ENCODE measurements at places on chromosomes 1 and 21.
A peak's percentile ranks its signal among the peaks of the same experiment; 100 is the strongest.

- no peak for DNase-seq
Observed at GRCh38 chr1:39106801-39107327, 80.7 kb downstream of the NDUFS5 start.

DNA sequence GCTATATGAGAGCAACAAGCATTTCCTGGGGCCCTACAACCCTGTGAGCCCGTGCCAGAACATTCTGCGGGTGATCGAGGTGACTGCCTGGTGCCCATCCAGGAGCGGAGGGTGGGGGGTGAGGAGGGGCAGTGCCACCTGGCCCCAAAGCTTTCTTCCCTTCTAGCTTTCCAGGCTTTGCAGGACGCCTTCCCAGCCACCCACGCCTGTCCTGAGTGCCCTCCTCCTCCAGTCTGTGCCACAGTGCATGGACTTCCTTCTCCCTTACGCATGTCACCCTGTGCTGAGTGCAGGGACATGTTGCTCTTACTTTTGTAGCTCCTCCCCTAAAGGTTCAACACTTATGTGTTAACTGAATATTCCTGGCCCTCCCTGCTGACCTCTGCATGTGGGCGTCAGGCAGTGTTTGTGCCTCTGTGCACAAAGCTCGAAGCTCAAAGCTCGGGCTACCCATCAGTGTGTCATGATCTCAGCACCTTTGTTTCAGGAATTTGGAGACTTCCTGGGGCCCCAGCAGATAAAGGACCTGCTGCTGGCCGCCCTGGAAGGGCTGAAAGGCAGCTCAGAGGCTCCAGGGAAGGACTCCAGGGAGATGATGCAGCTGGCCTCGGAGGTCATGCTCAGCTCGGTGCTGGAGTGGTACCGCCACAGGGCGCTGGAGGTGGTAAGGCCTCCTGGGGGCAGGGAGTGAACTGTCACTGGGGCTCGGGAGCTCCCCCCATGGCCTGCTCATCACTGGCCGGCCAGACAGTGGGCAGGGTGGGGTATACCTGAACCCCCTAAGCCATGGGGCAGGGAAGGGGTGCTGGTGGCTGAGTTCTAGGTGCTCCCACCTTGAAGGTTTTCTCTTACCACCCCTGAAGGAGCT is 36.7 kb upstream of the TTC4 start:
- DNase-seq = no peak

GRCh38 chr1:93638981-93639380 is 42.7 kb downstream of the BCAR3 start:
- DNase-seq = no peak

GRCh38 chr1:103337779-103338178 is 187.7 kb upstream of the RNPC3 start:
- DNase-seq = no peak

GRCh38 chr1:204944662-204945061 is 74.0 kb downstream of the NFASC start:
- DNase-seq = no peak

GRCh38 chr1:53627666-53628065 is 111.3 kb downstream of the GLIS1 start:
- DNase-seq = no peak

DNA sequence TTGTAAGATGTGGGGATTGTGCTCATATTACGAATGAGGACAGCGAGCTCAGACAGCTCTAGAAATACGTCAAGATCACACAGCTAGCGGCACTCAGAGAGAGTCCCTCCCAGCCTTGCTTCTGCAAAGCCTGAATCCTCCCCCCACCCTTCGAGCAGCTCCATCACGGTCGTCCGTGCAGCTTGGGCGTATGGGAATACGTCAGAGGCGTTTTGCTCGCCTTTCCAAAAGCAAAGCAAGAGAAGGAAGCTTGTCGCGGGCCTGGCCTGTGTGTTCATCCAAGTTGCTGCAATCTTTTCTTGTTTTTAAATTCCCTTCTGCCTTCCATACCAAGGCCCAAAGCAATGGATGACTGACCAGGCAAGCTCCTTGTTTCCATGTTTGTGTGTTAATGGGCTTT is 125.5 kb upstream of the IRF2BP2 start:
- no peak for DNase-seq

- DNase-seq = no peak
Observed at GRCh38 chr1:44524655-44525500, 119.8 kb downstream of the RNF220 start.

DNA sequence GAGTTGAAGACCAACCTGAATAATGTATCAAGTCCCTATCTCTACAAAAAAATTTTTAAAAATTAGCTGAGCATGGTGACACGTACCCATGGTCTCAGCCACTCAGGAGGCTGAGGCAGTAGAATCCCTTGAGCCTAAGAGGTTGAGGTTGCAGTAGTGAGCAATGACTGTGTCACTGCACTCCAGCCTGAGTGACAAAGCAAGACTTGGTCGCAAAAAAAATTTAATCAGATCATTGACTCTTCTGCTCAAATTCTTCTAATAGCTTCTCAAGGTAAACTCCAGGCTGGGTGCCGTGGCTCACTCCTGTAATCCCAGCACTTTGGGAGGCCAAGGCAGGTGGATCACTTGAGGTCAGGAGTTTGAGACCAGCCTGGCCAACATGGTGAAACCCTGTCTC is 85.9 kb upstream of the PUM1 start:
- DNase-seq = no peak

DNA sequence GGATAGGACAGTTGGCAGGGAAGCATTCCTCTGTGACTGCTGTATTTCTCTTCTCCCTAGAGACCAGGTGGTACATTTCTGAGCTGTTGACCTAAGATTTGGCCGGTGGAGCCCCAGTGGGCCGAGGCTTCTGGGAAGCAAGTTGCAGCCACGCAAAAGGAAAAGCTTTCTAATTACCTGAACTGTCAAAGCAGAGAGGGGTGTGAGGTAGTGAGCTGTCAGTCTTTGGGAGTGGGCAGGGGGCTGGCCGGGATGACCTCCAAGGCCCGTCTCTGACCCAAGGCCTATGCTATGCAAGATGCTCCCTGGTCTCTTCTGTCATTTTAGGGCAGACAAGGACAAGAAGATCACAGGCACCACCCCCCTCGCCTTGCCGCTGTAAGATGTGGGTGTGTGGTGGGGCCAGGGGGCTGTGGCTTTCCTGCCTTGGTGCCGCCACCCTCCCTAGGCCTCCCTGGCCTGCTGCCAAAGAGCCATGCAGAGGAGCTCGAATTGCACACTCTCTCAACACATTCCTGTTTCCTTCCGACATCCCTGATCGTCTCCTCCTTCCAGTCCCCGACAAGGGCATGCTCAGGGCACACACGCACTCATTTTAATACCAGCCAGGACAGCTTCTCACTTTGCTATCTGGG is 7.7 kb downstream of the PADI1 start:
- peak; percentile 58 for DNase-seq

GRCh38 chr1:183537405-183537804 is 52.9 kb downstream of the NCF2 start:
- no peak for DNase-seq

DNA sequence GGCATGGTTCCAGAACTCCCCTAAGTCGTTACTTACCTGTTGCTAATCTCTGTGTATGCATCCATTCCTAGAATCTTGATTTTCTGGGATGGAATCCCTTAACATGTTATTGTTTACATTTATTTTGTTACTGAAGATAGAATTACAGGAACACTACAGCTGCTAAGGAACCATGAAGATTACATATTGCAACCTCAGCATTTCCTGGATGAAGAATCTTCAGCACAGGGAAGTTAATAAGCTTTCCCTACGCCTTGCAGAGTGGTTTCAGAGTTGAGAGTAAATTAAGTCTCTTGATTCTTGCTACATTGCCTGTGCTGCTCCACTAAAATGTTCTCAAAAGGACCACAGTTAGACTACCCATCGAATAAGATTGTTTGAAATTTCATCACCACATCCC is 31.4 kb upstream of the GBP6 start:
- DNase-seq = no peak

DNA sequence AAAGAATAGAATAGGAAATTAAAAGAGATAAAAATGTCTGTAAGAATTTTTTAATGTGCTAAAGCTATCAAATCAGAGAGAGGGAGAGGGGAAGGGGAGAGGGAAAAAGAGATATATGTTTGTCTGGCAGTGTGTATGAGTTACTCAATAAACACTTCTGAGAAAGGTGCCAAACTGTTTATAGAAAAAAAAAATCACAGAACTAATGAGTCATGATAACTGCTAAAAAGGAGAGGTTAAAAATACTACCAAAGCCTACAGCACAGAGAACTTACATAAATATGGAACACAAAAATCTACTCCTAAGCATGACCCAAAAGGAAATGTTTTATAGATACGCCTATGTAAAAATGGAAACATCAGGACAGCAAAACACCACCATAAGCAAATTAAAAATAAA is 45.4 kb downstream of the SELENOF start:
- DNase-seq = no peak

DNA sequence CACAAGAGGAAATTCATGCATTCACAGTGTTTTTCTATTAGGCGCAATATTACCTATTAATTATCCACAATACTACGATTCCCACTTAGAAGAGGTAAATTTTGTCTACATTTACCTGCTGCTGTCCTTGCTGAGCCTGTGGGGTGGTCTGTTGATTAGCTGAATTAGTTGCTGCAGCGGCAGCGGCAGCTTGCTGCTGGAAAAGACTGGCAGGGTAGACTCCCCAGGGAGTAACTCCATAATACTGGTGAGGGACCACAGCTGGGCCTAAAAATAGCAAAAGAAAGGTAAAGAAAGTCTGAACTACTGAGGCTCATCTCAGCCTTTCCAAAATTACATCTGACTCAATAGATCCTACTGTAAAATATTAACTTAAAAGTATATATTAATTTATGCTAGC is 66.0 kb upstream of the SDC3 start:
- no peak for DNase-seq

All from KG1 (cell line).